GM18507 (cell line): ENCODE measurements at places on chromosomes 12 and 14.

- DNase-seq: peak; percentile 72
These were observed 24.5 kb upstream of the PPP1R13B start for GRCh38 chr14:103871596-103872480.

DNA sequence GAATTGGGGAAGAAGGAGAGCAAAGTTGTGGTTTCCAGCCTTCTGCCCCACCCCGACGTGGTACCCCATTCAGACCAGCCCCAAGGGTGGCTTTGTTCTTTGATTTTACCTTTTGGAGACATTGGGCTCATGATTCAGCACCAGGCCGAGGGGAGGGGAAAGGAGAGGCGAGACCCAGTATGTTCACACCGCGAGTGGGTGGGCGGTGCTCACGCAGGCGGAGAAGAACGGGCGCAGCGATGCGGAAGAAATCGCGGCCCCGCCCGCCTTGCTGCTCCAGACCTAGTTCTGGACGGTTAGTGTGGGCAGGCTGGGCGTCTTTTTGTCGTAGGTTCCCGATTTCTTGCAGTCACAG, 963 bp downstream of the ATL1 start:
- DNase-seq: no peak

- no peak for DNase-seq
These were observed 527.2 kb downstream of the FLRT2 start for GRCh38 chr14:86057018-86057667.

DNA sequence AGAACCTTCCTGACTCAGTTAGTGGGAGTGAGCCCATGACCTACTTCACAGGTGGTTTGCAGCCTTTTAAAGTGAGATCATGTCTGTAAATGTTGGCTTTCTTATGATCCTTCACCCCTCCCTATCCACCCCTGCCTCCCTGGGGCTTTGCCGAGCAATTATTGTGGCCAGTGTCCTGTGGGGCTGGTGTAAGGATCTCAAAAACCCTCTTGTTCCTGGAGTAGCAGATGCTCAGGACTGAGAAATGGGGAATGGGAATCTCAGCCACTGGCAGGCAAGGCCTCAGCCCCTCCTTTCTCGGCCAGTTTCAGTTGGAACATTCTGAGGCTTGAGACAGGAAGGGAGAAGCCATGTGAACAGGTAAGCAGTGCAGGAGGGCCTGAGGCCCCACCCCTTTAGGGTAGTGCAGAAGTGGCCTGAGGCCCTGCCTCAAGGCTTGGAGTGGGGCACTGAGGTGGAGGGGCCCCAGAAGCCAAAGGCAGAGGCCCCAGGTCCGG, 53.8 kb downstream of the PLEKHG3 start:
- no peak for DNase-seq
